NCI-H1436 (cell line): ENCODE measurements at places on chromosomes 1 and 21.
A peak's percentile ranks its signal among the peaks of the same experiment; 100 is the strongest.

DNA sequence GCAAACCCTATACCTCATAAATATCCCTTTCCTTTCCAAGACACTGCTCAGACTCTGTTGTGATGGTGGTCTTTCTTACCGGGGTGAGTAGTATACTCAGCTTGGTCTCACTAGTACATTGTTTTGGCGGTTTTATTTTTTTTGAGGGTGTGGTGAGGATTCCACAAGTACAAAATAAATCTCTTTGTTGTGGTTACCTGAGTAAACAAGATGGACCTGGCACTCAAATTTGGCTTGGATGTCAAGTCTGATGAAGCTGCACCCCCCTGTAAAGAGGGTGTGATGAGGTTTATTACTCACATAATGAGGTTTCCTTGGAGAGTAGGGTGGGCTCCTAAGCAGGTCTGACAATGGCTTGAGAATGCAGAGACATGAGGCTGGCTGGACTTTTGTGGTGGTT lies 68.2 kb upstream of the KCNJ6 start:
- no peak for DNase-seq

DNA sequence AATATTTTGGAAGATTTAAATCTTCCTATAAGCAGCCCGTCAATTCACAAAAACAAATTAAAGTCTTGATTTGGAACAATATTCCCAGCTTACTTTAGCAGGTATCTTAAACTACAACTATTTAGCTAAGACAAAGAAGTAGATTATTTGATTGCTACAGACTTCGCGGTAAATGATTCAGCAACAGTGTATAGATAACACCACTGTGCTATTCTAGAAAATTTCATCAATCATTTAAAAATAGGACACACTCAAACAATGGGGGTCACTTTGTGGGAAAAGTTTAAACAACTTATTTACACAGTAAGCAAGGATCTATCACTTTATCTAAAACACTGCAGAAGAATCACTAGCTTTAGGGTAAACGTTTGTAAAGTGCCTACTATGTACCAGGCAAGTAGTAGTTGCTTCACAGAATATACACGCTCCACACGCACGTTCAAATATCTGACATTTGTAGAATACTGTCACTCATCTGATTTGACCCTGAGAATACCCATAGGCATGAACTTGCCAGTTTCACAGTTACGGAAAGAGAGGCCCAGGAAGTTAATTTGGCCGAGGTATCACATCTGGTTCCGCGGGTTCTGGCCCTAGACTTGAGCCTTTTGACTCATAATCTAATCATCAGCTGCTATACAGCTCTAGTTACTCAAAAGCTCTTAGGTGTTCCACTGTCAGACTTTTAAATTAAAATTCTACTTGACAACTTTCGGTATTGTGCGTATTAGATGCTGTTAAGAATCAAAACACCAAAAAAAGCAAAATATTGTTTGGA lies 876 bp downstream of the DENND2C start:
- no peak for DNase-seq

- no peak for DNase-seq
Observed at GRCh38 chr1:36279110-36279788, 26.9 kb upstream of the SH3D21 start.

DNA sequence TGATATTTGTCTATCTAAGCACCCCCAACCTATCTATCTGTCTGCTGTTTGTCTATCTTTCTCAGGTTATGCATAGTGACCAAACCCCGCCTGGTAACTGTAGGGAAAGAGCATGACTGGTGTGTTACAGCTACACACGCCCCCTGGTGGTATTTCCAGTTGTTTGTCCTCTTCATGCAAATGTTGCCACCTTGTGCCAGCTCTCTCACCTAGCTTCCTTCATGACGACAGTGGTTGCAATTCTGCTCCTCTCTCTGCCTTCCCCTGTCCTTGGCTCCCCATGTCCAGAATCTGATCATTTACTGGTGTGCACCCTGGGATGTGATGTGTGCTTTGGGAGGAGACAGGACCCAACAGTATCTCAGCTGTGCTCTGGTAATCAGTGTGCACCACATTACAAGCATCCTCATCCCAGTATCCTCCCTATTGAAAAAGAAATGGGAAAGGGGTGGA lies 8.1 kb upstream of the INKA2 start:
- peak; percentile 52 for DNase-seq

GRCh38 chr1:212536586-212536985 lies 72.0 kb upstream of the ATF3 start:
- DNase-seq, result no peak

GRCh38 chr1:119531606-119532323 lies 24.8 kb downstream of the HSD3B1 start:
- DNase-seq, result no peak

DNA sequence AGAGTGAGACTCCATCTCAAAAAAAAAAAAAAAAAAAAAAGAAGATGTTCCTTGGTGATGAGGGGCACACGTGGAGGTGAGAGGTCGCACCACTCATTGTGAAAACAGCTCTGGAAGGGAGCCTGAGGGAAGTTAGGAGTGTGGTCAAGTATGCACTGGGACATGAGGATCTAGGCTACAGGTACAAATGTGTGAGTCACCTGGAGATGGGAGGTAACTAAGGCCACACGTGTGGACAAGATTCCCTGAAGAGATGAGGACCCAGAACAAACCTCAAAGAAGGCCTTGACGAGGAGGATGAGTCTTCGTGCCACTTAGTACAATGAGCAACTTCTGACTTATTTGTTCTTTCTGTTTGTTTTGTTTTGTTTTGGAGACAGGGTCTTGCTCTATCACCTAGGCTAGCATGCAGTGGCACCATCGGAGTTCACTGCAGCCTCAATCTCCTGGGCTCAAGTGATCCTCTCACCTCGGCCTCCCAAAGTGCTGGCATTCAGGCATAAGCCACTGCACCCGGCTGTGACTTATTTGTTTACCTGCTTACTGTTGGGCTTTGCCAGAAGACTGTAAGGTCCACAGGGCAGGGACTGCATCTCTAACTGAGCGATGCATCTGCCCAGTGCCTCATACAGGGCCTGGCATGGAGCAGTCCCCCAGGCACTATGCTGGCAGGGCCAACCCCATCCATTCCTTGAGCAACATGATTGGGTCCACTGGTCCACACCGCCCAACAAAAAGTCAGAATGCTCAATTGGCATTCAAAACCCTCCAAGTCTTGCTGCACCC lies 6.4 kb downstream of the ASAP3 start:
- DNase-seq, result no peak

DNA sequence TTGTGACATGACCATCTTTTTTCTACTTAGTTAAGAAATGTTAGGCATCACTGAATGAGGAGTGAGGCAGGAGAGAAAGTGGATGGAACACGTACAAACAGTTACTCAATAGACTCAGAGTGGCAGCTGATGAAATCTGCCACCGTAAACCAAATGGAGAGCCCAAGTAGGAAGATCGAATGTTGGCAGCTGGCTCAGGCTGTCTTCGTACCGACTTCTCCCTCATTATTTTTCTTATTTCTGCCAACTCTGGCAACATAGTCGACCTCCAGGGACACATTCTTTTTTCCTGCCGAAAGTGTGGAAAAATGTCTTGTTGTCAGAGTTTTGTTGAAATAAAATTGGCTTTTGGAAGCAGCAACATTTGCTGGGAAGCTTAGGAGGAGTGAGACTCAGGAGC lies 143.3 kb downstream of the GREM2 start:
- no peak for DNase-seq

- no peak for DNase-seq
Observed at GRCh38 chr1:61585714-61586113, 139.2 kb downstream of the TM2D1 start.

GRCh38 chr1:95229037-95229436 lies 5.0 kb upstream of the RWDD3 start:
- DNase-seq, result no peak

DNA sequence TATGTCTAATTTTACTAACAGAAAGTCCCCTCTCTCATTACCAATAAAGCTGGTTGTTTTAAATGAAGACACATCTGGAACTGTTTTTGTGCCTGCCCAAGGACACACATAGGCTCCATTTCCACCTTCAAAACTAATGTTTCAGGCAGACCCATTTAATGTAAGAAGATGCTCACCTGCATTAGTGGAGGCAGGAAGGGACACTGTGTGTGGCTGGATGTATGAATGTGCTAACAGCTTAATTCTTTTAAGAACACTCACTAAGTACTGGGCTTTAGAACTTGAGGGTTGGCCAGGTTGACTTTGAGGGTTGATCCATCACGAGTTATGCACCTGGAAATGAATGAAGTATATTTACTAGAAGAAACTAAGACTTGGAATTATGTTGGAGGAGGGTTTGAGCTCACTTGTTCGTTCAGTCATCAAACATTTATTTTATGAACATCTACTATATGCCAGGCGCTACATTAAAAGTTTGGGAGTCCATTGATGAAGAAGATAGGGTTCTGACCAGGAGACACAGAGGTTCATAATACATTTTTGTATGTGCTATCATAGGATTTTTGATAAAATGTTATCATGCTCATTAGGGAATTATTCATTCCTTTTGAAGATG lies 5.4 kb downstream of the JUN start:
- no peak for DNase-seq

DNA sequence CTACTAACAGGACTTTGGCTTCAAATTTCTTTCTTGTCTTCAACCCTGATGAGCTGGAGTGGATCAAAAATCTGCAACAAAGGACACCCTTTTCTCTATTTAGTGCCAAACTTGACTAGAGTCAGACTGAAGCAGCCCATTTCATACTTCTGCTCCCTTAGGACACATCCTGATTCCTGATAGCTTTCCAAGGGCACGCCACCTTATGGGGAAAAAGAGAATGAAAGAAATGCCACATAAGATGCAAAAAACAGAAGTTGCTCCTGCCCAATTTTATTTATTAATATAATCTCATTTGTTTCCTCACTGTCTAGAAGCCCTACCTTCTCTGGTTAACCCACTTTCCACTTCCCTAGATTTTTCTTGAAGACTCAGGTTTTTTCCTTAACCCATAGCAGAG lies 72.7 kb upstream of the NBPF4 start:
- DNase-seq, result no peak

DNA sequence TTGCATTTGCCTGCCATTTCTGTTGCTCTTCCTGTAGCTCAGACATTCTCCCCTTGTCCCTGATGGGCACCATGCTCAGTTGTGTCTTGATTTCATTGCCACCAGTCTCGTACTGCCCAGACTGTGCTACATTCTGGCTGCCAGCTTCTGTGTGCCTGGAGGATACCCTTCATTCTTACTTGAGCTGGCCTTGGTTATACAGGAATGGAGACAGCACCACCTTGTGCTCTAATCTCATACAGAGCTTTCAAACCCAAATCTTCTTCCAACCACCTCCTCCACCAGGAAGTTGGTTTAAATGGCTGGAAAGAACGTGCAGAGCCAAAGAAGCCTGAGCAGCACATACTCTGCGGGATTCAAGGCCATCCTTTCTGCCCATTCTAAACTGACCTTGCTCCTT lies 165.3 kb downstream of the SLC35F3 start:
- DNase-seq, result peak; percentile 52
